Stimulated activated CD8-positive, alpha-beta memory T cell treated with anti-CD3 and anti-CD28 coated beads, Interleukin-15, amount 100 ng/mL, for 24 hours (primary cell): ENCODE measurements at places on chromosomes 11 and 22.

GRCh38 chr11:108708173-108708572 lies 43.3 kb downstream of the DDX10 start:
- DNase-seq = no peak

- DNase-seq = no peak
Observed at GRCh38 chr11:112620621-112621394, 340.4 kb upstream of the NCAM1 start.

DNA sequence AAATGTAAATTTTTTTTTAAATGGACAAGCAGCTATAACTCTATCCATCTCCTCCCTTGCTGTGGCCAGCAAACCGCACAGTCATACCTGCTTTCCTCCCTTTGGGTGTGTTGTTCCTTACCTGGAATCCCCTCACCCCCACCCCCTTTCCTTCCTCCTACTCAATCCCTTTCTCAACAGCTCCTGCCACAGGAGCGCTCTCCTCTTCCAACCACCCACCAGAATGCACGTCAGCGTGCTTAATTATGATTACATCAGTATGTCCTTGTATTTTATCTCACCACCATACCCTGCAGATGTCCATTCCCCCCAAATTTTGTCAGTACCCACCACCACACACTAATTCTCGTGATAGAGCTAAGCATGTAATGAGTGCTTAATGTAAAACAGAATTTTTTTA lies 60.9 kb upstream of the LMO2 start:
- no peak for DNase-seq

- DNase-seq = no peak
Observed at GRCh38 chr11:88059326-88059725, 115.9 kb downstream of the RAB38 start.

DNA sequence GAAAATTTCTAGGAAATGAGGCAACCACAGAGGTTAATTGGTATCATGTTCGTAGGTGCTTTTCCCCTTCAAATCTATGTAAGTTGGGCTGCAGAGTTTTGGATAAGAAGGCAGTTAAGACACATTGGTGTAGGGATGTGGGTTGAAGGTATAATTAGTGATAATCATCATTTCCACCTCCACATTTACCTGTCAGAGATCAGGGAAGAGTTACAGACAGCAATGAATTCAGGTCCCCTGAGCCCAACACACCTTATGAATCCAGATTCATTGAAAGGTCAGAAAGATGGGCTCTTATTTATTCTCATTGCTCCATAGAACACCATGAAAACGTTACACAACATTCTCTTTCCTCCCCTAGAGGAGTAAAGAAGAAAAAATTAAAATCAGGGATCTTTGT lies 308.7 kb downstream of the C11orf87 start:
- DNase-seq = no peak

- DNase-seq = no peak
Observed at GRCh38 chr11:71198823-71199165, 53.6 kb downstream of the SHANK2 start.

DNA sequence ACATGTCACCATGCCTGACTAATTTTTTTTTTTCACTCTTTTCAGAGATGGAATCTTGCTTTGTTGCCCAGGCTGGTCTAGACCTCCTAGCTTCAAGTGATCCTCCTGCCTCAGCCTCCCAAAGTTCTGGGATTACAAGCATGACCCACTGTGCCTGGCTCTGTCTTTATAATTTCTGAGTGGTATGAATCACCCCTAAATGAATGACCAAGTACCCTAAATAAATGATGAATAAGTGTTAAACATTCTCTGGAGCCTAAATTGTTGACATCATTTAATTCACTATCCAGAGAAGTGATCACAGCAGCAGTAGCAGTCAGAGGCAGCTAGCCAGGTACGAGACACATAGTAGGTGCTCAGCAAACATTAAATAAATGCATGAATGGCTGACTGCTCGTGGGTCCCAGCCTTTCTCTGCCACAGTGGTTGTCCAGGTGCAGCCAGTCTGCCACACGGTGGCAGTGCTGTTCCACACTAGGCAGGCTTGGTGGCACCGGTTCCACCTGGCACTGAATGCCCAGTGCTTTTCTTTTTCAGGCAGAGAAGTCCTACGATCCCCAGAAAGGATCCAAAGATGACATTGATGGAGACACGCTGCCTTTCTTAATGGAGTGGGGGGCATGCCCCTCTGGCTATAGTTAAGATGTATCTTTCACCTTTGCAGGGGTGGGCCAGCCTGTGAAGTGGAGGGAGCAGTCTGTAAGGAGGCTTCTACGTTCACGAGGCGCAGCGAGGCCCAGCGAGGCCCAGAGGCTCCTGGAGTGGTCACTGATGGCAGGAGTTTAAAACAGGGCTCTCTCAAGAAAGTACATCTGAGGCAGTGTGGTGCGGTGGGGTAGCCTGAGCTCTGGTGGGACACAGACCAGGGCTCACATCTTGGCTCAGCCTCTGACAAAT lies 8.7 kb upstream of the TTC12 start:
- DNase-seq = peak; percentile 35

DNA sequence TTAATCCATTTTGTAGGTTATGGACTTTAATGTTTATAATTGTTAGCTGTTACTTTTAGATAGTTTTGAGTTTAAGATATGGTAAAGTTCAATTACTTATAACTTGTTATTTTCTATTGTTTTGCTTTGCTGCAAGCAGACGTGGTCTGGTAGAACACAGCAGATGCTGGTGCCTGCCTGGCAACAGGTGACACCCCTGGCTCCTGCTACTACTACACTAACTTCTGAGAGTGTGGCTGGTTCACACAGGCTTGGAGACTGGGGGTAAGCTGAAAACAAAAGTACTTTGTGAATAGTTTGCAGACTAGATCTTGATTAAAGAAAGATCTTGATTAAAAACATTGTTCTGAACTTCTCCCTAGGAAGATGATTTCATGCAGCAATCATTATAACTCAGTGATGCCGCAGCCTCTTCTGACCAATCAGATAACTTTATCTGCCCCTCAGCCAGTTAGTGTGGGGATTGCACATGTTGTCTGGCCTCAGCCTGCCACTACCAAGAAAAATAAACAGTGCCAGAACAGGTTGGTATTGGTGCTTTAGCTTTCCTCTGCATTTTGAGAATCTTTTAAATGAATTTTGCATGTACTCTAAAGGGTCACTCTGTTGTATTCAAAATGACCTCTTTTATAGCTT lies 90.4 kb downstream of the HIPK3 start:
- DNase-seq = no peak

DNA sequence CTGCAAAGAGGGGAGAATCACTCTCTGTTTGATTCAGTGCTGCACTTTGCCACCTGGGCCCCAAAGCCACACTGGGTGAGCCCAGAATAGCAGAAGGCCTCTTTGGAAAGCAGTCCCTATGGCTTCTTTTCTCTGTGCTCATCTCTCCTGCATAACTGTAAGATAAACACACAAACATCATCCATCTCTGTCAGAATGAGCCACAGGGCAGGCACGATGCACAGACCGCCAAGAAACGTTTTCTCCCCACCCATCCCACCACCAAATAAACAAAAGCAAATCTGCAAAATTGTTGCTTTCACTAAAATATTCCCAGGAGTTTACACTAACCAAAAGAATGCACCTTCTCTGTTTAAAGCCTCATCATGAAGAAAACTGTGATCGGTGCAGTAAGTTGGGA lies 196.4 kb upstream of the POU2AF2 start:
- no peak for DNase-seq

DNA sequence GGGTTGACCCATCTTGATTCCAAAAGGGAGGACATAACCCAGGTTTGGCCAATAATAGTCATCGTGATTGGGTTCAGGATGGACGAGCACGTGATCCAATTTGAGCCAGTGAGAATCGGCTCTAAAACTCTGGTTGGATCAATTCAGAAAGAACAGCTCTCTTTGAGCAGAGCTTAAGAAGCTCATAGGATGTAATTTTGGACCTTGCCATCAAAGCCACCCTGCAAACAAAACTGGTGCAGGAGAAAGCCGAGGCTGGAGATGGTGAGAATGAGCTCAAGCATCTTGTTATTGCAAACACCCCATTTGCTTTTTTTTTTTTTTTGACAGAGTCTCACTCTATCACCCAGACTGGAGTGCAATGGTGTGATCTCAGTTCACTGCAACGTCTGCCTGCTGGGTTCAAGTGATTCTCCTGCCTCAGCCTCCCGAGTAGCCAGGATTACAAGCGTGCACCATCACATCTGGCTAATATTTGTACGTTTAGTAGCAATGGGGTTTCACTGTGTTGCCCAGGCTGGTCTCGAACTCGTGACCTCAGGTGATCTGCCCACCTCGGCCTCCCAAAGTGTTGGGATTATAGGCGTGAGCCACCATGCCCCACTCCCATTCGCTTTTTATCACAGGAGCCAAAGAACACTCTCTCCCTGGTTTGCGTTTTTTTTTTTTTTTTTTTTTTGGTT lies 13.8 kb upstream of the MIAT start:
- DNase-seq = no peak

DNA sequence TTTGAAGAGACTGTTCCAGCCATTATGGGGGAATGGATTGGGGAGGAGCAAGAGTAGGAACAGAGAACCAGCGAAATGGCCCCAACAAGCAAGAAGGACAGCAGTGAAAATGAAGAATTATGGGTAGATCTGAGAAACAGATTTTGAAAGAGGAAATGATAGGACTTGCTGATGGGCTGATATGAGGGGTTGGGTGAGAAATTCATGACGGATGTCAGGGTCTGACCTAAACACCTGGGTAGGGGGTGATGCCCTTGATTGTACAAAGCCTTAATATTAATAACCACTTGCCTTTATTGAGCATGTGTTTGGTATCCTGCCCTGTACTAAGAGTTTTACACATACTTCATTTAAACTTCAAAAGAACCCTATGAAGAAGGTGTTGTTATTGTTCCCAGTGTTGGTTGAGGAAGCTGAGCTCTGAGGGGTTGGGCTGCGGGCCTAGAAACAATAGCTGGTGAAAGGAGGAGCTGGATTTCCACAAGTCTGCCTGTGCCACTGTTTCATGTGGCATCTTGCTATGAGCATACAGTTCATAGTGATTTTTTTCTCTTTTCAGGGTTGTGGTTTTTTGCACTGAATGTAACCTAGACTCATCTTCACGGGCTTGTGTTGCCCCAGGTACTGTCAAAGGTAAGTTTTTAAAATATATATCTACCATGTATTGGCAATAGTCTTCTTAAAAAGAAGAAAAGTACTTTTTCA lies 61.1 kb upstream of the TNRC6B start:
- DNase-seq = no peak

DNA sequence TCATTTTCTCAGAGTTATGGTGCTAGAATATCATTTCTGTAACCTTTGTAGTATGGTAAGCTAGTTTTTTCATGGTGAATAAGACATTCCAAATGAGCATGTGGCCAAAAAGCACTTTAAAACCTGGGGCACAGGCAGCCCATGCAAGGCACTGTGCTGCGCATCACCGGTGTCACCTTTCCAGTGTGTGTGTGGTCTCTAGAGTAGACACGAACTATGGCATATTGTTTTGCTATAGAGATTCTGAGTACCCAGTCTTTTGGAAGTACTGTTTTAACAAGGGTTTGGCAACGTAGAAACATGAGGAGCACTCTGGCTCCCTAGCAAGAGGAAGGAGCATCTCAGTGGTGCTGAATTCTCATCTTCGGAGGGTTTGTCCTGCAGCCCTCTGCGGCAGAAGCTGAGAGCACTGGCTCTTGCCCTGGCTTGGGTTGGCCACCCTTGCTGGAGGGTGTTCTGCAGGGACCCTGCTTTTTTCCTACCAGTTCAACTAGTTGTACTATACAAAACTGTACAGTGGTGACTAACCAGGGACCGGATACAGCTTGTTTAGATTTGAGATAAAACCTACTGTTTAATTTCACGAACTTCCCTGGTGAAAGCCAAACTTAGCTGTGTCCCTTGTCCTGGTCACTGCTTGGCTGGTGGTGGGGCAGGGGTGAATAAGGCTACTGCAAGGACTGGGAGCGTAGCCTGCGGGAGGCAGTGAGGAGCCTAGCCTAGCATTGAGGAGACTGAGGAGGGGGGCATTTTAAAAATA lies 135.7 kb downstream of the ATXN10 start:
- DNase-seq = no peak

GRCh38 chr11:36065436-36065835 lies 121.6 kb downstream of the LDLRAD3 start:
- no peak for DNase-seq

- DNase-seq = no peak
Observed at GRCh38 chr11:46731545-46731944, 12.5 kb downstream of the F2 start.

DNA sequence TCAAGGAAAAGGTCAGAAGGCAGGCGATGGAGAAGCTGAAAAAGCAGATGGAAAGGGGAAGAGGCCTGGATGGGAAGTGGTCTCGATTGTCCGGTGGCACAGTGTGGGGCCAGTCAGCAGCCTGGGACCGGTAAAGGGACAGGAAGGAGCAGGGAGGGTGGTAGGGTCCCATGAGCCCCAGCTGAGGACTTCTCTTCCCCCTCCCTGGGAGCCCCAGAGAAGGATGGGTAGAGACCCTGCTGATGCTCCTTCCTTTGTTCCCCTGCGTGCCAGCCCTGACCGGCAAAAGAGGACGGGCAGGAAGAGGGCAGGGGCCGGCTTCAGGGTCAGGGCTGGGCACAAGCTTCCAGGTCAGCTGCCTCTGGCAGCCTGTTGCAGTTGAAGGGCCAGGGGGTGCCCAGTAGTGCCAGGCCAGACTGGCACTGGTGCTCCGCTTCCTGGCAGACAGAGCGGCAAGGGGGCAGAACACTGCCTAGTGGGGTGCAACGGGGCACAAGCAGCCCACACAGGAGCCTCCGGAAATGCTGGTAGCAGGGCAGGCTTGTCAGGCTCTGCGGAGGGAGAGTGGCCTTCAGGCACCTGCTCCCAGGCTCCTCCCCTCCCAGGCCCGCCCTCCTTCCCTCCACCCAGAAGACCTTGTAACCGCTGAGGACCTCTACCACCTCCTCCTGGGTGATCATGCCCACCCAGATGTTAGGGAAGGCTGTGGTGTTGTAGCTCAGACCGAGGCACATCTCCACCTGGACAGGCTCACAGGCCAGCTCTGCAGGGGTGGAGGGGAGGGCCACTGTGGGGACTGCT lies 739 bp upstream of the C1QTNF5 start:
- DNase-seq = no peak

- no peak for DNase-seq
Observed at GRCh38 chr11:109972939-109973338, 120.3 kb upstream of the ZC3H12C start.

DNA sequence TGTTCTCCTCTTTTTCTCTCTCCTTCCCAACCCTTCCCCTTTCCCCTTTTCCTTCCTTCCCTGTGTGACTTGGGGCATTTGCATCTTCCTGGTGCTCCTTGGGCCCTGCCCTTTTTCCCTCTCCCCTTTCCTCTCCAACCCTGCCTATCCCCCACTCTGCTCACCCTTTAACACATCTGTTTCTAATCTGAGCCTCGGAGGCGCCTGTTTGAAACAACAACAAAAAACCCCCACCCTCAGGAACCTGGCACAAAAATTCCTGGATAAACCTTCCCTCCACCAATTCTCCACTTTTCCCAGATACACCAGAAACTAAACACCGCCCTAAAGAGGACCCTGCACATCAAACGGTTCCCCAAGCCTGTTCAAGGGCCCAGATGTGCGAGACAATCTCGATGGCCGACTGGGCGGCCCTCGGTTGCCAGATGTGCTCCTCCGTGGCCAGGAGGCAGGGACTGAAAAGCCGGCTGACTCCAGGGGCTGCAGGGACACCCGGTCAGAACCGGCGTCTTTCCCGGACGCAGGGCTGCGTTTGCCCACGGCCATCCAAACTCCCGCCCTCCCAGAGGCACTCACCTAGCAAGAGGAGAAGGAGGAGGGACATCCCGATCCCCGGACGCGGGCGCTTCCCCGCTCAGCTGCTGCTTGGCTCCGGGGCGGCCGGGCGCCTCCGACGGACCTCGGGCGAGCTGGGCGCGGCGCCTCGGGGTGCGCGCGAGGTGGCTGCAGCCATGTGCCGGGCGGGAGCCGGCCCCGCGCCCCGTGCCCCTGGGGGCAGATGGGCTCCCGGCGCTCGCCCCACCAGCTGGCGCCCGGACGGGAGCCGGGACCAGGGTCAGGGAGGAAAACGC lies 486 bp downstream of the CLMP start:
- no peak for DNase-seq
